ENCODE measurements at places on chromosomes 1 and 21. TPM values are rescaled to one million over a fixed set of nuclear protein-coding genes. Genes with fewer than 3 reads are reported as not detected.

- no peak for DNase-seq
These were observed 1917.0 kb downstream of the MRPL39 start for GRCh38 chr21:23690316-23690715.

C8A gene
- total RNA-seq, result not detected

GRCh38 chr1:201400212-201400851 is 1.2 kb upstream of the LAD1 start:
- no peak for DNase-seq

DNA sequence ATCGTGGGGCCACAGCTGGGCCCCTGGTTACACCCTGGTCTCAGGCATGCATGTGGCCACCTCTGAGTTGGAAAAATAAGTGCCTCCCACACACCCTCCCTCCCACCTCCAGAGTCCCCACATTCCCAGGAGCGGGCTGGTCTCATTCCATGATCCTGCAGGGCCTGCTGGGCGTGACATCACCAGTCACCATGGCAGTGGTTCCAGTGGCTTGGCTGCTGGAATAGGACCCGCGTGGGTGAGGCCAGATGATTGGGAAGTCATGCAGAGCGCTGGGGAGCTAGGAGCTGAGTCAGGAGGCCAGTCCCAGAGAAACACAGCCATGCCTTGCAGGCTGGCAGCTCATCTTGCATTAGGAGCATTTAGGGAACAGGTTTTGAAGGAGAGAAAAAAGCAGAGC is 125.4 kb upstream of the TMEM51 start:
- DNase-seq, result peak; percentile 61

- DNase-seq, result no peak
These were observed 17.1 kb upstream of the SPAG17 start for GRCh38 chr1:118202076-118202608.

DNA sequence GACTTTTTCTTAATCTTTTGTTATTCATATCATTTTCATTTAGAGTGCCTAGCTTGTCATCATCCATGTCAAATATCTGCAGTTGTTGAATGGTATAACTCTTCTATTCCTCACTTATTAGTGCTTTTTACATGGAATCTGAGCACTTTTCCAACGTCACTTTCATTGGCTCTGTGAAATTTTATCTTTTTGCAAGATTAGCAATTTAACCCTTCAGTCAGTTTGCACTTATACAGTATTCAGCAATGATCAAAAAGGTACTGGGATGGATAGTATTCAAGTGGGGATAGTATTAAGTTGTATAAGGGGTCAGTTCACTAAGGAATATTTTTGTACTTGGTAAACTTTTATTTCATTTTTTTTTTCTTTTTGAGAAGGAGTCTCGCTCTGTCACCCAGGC is 150.0 kb downstream of the RASAL2 start:
- no peak for DNase-seq

- no peak for DNase-seq
These were observed 116.2 kb downstream of the CENPF start for GRCh38 chr1:214719207-214719606.

DNA sequence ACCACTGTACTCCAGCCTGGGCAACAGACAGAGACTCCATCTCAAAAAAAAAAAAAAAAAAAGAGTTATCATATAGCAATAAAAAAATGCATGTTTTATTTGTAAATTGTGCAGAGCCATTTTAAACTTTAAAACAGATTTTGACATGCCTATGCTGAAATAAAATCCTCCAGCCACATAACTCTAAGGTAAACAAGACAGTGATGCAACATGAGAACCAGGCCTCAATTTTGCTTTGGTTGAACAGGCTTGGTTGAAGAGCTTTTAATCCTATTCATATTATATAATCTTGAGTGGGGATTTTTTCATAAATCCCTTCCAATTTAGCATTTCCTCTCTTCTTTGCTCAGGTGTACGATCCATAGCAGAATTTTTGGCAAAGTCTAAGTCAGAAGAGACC is 26.1 kb downstream of the ARMH1 start:
- no peak for DNase-seq

- DNase-seq, result no peak
These were observed 99.2 kb upstream of the IFFO2 start for GRCh38 chr1:19055701-19056100.

- no peak for DNase-seq
These were observed 15.9 kb downstream of the SAMD11 start for GRCh38 chr1:939511-940106.

DNA sequence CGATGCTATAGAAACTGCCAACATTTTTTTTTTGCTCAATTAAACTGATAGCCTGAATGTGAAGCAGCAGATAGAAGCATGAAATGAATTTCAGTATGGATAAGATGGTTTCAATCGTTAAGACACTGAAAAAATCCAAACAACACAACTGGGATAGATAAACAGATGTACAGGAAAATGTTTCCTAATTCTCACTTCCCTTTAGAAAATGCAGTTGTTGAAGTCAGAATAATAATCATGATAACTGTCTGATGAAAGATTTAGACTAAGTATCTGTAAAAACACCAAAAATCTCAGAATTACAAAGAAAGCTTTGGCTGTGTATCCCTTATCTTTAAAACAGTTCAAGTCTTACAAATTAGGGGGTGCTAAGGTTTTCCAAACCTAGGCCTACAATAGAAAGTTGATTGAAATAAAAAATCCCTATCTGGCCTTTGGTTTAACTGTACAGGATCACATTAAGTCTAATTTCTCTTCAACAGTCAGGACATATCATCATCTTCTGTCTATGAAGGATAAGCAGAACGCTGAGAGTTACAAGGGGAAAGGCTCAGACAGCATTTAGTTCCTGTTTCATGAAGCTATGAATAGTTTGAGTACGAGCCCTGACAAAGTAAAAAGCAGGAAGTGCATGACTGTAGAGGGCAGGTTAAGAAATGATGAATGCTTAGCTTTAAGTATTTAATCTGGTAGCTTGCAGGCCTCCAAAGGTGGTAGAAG is 203.2 kb downstream of the APP start:
- no peak for DNase-seq

RXFP4 gene
- not detected for total RNA-seq

DNA sequence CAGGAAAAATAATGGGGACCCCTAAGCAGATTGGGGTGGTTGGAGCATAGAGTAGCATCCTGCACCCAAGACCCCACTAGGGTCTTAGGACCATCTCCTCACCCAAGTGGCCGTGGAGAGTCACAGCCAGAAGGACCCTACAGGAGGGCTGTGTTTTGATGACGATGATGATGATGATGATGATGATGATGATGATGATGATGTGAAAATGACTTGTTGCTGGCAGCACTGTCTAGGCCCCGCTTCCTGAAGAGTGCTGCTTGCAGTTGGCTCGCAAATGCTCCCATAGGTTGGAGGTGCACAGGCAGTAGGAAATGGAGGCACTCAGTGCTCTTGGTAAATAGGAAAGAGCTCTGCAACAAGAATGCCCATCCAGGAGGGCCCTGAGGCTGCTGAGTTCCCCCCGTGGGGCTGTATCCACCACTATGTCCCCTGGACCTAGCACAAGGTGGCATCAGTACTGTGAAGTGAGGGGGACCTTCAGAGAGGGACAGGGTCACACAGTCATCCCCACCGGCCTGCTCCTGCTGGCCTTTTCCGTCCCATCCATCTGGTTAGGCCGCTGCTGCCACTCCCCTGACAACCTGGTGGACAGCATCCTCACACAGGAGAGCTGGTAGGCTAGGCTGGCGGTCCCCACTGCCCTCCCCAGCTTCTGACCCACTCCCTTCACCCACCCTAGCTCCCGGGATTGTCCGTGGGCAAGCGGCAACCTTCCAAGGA is 139.6 kb downstream of the FOXD2 start:
- no peak for DNase-seq

OVAAL gene
- total RNA-seq, result not detected

DNA sequence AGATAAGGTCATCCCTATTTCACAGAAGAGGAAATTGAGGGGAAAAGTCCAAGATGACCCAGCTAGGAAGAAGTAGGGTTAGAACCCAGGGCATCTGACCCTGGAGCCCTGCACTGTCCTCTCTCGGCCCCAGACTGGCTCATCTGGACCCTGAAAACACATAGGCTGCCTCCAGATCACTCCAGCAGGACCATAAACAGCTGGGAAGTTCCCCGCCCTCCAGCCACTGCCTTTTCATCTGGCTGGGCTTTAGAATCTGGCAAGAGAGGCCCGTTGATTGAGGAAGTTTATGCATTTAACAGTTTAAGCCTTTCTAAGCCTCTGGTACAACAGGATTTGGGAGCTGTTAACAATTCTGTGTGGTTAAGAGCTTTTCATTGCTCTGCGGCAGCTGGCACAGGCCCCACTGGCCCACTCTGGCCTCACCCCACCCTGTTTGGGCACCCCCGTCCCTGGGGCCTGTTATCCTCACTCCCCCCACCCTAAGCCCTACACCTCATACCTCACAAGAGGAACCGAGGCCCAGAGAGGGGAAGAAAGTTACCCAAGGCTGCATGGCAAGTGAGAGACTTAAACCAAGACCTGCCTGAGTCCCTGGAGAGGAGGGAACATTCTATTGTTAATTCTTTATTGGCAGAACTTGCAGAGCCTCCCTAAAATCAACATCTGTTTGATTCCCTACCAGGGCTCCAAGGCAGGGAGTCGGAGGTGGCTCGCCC is 84.2 kb downstream of the EPHB2 start:
- DNase-seq, result no peak

PGBD5 gene
- total RNA-seq, result 108 TPM

TIE1 gene
- 13.9 TPM for total RNA-seq

DNA sequence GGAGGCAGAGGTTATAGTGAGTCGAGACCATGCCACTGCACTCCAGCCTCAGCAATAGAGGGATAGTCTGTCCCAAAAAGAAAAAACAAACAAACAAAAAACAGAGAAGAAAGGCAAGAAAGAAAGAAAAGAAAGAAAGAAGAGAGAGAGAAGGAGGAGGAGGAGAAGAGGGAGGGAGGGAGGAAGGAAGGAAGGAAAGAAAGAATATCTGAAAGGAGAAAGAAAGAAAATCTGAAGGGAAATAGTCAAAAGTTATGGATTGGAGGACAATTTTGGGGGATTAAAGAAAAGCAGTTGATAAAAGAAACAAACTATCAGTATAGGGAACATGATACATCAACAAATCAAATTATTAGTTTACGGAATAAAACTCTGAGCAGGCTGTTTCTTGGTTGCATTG is 67.4 kb upstream of the TBX15 start:
- no peak for DNase-seq

- DNase-seq, result peak; percentile 40
These were observed 458.4 kb upstream of the LRRC7 start for GRCh38 chr1:69109277-69109676.

ABCA4 gene
- total RNA-seq, result 2.1 TPM

DNA sequence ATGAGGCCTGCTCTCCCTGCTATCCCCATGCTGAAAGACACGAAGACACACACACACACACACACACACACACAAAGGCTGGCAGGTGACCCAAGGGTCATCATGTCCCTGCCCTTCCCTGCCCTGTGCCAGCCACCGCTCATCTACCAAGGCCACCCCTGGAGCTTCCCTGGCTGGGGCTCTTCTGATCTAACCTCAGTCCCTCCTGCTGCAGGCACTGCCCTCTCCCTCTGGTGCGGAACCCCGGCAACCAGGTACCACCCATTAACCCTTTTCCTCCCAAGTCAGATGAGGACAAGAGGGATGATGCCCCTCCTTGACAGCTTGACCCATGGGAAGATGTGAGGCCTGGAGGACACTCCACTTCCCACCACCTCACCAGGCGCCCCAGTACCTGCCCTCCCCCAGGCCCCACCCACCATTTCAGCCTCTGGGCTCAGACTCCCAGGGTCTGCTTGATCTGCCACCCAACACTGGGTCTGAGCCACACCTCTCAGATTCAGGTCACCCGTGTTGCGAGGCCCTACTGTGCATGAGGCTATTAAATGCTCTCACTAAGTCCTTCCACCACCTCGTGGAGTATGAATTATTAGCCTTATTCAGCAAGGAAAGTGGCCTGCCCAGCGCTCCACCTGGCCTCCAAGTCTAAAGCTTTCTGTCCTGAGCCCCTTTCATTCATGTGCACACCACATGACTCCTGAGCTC is 2.5 kb downstream of the SDC3 start:
- DNase-seq, result no peak

DNA sequence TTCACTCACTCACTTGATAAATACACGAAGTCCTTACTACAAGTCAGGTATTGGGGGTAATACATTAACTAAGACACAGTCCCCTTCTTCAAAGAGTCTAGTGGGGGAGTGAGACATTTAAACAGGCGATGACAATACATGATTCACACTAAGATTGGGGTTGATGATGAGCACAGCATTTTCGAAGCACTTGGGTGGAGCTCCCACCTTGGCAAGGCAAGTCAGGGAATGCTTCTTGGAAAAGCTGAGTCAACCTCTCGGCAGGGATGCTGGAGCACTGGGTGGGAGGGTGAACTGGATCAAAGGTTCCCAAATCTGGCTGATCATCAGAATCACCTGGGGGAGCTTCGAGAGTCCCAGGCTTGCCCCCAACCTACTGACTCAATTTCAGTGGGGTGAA is 57.9 kb upstream of the ENAH start:
- DNase-seq, result no peak

KMO gene
- total RNA-seq, result 1.5 TPM

GRCh38 chr1:208279826-208280588 is 35.8 kb upstream of the PLXNA2 start:
- DNase-seq, result no peak

DNA sequence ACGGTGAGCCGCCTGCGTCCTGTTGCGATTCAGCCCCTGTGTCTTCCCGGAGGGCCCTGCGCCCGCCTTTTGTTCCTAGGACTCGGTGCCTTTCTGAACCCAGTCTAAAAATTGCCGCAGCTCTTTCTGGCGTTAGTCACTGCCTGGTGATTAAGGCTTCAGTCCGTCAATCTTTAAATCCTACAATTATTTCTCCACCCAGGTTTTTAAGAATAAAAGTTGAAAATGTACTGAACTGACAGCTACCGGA is 16.2 kb upstream of the PDXK start:
- DNase-seq, result no peak

PTPN7 gene
- 2.2 TPM for total RNA-seq

GRCh38 chr1:104874044-104874443 is 1124.3 kb downstream of the AMY1C start:
- DNase-seq, result no peak

RORC gene
- total RNA-seq, result 1.0 TPM

CD53 gene
- total RNA-seq, result 25.2 TPM

DNA sequence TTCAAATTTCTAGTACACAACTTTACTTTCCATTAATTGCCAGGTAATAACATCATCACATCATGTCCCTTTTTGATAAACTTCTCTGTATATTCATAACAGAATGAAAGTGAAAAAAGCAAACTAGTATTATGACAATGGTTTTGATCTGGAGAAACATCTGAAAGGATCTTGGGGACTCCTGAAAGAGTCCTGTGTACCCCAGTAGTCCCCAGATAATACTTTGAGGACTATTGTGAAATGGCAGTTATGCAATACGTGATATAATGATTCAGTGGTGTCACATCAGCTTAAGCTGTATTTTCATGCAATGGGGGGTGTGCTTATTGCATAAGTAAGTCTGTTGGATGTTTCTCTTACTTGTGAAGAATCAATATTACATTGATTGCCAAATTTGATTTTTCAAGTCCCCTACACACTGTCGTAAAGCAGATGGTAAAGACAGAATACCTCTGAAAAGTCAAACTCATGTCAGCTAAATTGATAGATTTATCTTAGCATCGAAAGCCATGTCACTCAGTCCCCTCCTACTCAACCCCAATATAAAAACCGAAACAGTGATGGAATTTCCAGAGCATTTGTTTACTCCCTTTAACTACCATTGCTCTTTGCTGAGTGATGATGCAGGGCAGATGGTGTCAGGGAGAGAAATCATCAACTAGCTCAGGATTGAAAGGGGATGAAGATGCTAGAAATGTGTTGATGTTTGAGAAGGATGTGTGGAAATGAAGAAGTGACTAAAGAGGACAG is 146.7 kb upstream of the C1orf105 start:
- DNase-seq, result no peak

- DNase-seq, result no peak
These were observed 42.1 kb downstream of the DMRTB1 start for GRCh38 chr1:53501065-53502005.

GRCh38 chr1:248886237-248886895 is 19.7 kb upstream of the PGBD2 start:
- no peak for DNase-seq

Data from dorsolateral prefrontal cortex (tissue), 122 donors.